ENCODE measurements at places on chromosomes 5 and 9.

DNA sequence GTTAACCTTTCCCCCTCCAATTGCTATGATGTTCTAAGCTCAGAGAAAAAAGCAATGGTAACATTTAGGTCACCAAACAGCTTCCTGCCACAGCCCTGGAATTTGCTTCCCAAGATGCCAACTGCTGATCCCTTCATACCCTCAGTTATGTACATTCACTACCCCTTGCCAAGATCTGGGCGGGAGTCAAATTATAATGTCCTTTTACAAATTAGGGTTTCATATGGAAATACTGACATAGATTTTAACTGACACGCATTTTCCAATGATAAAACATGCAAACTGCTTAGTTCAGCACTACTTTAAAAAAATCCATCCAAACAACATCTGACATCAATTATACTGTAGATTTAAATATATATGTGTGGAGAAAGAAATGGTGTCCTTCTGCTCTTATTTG, 5.0 kb downstream of the LOX start:
- DNase-seq, result peak; percentile 32

- DNase-seq, result peak; percentile 78
Observed at GRCh38 chr5:74538206-74538661, 102.3 kb downstream of the ENC1 start.

- no peak for DNase-seq
Observed at GRCh38 chr5:11467588-11467987, 436.7 kb downstream of the CTNND2 start.

DNA sequence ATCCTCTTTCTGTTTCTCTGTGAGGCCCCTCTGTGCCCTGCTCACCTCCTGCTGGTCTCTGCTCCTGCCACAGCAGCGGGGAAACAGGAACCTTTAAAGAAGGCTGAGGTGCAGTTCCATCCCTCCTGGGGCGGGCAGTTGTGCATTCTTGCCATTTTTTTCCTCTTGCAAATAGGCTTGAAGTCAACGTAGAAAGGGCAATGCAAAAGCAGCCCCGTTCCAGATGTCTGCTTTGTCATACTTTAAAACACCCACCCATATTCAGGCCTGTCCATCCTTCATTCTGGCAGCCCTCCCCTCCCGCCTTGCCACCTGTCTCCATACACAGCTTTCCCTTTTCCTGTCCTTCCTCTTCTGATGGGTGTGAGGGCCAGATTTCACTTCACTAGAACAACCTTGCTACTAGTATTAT, 65.4 kb upstream of the KLF9 start:
- peak; percentile 75 for DNase-seq

DNA sequence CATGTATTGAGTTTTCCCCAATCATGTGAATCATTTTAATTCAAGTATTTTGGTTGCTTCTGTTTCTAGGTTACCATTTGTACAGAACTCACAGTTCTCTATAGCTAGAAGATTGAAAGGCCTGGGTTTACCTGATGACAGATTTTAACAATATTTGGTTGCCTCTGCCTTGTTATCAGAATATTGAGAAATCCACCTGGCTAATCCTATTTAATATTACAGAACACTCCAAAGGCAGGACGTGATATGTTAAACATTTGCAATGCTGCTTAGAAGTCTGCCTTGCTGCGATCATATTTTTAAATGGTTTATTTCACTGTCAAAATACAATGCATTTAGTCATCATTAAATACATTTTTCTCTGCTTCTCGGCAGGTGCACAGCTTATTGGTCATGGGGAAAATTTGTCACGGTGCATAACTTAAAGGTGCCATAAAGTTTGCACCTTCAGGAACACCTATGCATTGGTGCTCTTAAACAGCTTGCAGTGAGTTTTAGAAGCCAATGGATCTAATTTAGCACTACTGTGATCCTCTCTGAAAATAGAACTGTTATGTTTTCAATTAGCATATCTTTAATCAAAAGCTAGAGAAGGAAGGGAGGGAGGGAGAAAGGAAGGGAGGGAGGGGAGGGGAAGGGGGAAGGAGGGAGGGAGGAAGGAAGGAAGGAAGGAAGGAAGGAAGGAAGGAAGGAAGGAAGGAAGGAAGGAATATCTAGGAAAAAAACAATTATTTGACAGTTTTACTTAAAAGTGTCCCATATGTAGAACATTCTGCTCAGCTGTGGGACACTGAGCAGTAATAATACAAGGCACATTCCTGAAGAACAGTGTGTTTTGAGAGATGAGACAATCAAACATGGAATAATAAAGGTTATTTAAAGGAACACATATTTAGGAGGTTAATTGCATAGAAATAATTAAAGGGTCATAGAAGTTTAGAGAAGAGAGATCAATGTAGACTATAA, 15.5 kb upstream of the DAPK1 start:
- DNase-seq, result no peak

Measured in EH (cell line).